Trophoblast cell (in vitro differentiated cells and primary cell): ENCODE measurements at places on chromosomes 4 and X.

- peaks cover 4% of the 10 kb centered on the region for H3K4me1 ChIP-seq
- no peaks in the 10 kb centered on the region for H3K36me3 ChIP-seq
- DNase-seq, result peak; percentile 50
- H3K27ac ChIP-seq, result peak overlapping the region; percentile 60
- no peaks in the 10 kb centered on the region for H3K27me3 ChIP-seq
These were observed 1.1 kb upstream of the PPP3CA start for GRCh38 chr4:101348367-101348827.

DNA sequence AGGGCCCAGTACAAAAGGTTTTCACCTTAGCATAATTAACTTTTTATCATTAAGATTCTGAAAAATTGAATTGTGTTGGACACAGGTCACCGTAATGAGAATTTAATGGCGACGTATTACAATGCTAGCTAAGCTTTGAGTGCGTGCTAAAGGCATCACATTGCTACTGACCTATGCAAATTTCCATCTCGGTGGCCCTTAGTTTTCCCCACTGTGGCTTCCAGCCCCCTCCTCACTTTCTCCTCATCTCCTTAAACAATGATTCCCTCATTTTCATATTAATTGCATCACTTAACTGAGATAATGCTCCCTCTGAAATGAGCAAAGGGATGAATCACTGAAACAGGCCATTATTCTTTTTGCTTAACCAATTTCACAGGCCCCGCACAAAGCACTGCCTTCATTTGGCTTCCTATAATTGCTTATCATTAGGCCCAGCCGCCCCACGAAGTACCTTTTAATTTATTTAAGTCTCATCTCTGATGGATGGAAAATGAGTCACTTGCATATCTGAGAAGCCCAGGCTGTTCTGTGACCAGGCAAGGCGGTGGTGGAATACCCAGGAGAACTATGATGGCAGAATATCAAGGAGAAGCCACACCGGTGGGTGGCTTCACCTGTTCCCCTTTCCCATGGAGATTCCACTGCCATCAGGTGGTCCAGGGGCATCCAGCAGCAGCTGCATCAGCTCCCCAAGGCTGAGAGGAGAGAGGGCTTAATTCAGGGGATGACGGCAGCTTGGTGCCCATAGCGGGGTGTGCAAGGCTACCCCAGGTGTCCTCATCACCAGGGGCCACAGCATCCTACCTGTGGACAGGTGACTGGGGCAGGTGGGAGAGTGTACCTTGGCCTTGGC lies 223.8 kb upstream of the BOD1L1 start:
- no peak overlapping the region for H3K27ac ChIP-seq
- H3K4me3 ChIP-seq, result no peak overlapping the region

- no peaks in the 10 kb centered on the region for H3K36me3 ChIP-seq
- peaks cover 2% of the 10 kb centered on the region for H3K4me1 ChIP-seq
- no peaks in the 10 kb centered on the region for H3K27me3 ChIP-seq
- H3K27ac ChIP-seq, result no peak overlapping the region
These were observed 23.9 kb downstream of the ZFYVE28 start for GRCh38 chr4:2394528-2394927.

DNA sequence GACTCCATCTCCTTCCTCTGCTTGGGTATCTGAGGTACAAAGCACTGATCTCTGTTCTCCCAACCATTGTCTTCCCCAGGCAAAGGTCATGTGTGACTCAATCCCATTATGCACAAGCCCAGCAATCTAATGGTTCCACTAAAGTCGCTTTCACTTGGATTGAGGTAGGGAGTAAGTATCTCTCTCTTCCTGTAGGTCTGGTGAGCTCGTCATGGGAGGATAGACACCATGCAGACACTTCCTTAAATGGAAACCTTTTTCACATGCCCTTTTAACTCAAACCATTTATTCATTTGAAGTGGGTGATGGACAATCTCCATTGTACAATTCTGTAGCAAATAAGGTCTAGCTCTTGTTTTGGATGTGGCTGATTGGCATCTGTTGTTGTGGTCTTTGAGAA lies 245.2 kb upstream of the CLNK start:
- H3K4me3 ChIP-seq, result no peak overlapping the region
- DNase-seq, result no peak
- H3K36me3 ChIP-seq, result no peaks in the 10 kb centered on the region
- no peak overlapping the region for H3K27ac ChIP-seq

DNA sequence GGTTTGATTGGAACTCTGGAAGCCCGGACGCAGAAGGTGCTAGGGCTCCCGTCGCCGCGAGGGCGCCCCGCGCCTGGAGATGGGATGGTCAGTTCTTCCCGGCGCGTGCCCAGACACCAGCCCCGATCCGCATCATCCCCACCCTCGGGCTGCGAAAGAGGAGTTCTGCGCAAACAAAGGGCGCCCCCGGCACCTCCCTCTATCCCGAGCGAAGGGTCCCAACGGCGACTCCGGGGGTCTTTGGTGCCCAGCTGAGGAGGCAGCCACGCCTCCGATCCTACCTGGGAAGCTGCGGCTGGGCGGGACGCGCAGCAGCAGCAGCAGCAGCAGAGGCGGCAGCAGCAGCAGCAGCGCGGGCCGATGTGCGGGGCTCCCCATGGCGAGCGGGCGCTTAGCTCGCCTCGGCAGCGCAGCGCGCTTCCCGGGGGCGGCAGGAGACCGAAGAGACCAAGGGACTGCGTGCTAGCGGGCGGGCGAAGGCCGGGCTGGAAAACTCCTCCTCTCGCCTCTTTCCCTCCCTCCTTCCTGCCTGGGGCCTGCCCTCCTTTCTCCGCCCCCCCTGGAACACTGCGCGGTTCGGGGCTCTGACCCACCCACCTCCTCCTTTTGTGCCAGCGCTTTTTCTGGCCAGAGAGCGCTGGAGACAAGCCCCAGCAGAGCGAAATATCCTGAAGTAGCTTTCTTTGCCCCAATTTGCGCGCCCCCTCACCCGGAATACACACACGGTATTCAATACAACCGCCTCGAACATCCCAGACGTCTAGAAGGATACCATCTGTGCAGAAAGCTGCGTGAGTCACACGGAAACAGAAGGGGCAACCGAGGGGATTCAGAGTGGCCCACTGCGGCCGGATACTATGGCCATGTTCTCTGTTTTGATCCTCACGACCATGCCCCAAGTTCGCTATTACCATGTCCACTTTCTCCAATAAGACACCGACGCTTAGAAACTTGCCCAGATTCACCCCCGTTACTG lies at the start of gene SRPX:
SRPX (minus strand) TSS at position 457 of the 976 bp plus-strand sequence; CDS start at position 378, 79 bp downstream.
- H3K27ac ChIP-seq, result no peak within 1 kb of the TSS
- H3K36me3 ChIP-seq, result no peaks in the 10 kb centered on the region
- H3K4me1 ChIP-seq, result no peaks in the 10 kb centered on the region

- no peak for DNase-seq
- no peak within 1 kb of the TSS for H3K27ac ChIP-seq
- no peaks in the 10 kb centered on the region for H3K27me3 ChIP-seq
These were observed at the start of gene TCEAL5 for GRCh38 chrX:103276581-103277002. TCEAL5 (minus strand) TSS chrX:103276750; CDS start chrX:103274563, 2,187 bp downstream.

GRCh38 chr4:7298619-7299009 lies 106.3 kb downstream of the SORCS2 start:
- H3K36me3 ChIP-seq, result no peaks in the 10 kb centered on the region
- H3K27me3 ChIP-seq, result no peaks in the 10 kb centered on the region
- H3K27ac ChIP-seq, result no peak overlapping the region
- DNase-seq, result no peak
- H3K4me1 ChIP-seq, result no peaks in the 10 kb centered on the region
- H3K4me3 ChIP-seq, result no peak overlapping the region

DNA sequence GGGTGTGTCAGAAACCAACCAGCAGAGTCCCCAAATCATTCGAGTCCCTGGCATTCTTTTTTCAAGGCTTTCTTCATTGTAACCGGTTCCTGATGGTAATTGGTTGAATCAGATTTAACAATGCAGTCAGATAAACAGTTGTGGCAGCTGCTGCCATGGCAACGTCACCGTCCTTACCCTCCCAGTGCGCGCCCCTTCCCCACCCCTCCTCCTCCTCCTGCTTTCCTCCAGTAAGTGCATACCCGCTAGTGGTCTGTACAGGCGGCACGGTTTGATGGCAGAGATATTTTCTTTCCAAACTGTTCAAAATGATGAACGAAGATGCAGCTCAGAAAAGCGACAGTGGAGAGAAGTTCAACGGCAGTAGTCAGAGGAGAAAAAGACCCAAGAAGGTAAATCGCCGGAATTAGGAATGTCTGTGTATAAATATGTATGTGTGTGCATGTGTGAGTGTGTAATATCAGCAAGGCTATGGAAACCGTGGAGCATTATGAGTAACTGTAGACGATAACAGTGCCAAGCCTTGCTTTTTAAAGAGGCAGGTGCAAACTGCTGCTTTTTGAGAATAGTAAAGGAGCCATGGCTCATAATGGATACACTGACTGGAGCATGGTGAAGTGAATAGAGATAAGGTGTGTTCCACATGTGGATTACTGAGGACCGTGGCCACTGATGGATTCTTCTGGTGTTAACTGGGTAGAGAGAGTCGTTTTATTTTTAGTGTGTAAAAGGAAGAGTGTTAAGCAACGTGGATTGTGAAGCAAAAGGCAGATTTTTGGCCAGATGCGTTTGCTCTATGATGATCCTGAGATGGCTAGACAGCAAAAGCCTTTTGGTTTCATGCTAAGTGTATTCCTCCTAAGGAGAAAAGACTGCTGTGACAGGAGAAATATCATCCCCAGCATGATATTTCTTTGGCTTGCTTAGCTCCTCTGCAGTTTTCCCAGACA lies at the start of gene ANK2:
ANK2 (plus strand) TSS at position 233 of the 950 bp plus-strand sequence; CDS start at position 309, 76 bp downstream.
- H3K36me3 ChIP-seq, result no peaks in the 10 kb centered on the region
- H3K27me3 ChIP-seq, result no peaks in the 10 kb centered on the region
- no peak for DNase-seq

- no peaks in the 10 kb centered on the region for H3K27me3 ChIP-seq
- no peak overlapping the region for H3K4me3 ChIP-seq
- no peak overlapping the region for H3K27ac ChIP-seq
- DNase-seq, result no peak
- H3K36me3 ChIP-seq, result no peaks in the 10 kb centered on the region
- no peaks in the 10 kb centered on the region for H3K4me1 ChIP-seq
These were observed 55.8 kb downstream of the ADAMTS3 start for GRCh38 chr4:72513227-72513626.

DNA sequence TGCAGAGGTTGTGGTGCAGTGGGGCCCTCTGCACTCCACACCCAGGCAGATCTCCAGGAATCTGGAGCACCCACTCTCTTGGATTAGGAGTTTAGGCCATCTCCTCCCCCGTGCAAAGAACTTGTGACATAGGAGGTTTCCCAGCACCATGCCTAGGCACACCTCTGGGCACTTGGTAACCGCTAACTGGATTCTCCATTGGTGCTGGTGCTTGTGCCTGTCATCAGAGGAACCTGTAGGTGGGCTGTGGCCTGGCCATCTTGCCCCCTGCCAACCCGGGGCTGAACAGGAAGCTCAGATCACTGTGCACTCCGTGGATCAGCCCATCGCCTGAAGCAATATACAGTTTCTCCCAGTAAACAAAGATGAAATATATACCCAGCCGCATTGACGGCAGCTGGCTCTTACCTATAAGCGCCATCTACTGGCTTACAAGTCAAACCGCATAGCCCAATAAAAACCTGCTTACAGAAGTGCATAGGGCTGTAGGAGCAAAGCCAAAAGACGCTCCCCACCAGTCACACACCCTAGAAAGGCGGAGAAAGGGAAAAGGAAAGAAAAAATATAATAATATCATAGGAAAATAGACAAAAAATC lies 19.1 kb upstream of the TEX13B start:
- H3K27ac ChIP-seq, result no peak overlapping the region
- no peaks in the 10 kb centered on the region for H3K27me3 ChIP-seq
- no peaks in the 10 kb centered on the region for H3K4me1 ChIP-seq
- H3K36me3 ChIP-seq, result no peaks in the 10 kb centered on the region

DNA sequence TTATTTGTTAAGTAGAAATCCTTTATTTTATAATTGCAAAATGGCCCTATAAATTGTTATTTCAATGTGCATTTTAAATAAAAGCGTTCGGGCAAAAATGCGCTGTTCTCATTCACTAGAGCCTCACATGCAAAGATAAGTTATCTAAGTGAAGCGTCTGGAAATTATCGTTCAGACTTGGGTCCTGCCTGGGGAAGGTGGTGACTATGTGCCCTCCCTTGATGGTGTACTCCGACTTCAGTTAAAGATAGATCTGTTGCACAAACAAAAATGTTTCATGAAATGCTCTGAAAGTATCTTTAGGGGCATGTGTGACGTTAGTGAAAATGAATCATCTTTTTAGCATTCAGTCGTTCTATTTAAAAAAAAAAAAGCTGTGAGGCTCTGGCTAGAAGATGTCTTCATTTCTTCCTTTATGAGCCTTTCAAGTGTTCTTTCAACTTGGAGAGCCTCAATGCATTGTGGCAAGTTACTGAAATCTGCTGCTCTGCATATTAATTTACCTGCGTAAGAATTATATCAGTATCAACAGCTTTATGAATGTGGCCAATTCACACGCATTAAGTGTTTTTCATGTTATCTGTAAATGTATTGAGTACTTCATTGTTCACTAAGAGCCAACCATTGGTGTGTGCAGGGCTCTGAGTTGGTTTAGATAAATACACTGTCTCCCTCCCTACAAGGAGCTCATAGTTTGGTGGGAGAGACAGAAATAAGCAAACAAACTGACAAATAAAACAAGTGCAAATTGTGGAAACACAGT lies 83.0 kb downstream of the AFF1 start:
- H3K36me3 ChIP-seq, result no peaks in the 10 kb centered on the region
- no peaks in the 10 kb centered on the region for H3K27me3 ChIP-seq
- no peak overlapping the region for H3K4me3 ChIP-seq
- H3K4me1 ChIP-seq, result no peaks in the 10 kb centered on the region
- DNase-seq, result peak; percentile 77
- no peak overlapping the region for H3K27ac ChIP-seq

GRCh38 chr4:26349496-26349895 lies 28.7 kb downstream of the RBPJ start:
- no peak overlapping the region for H3K4me3 ChIP-seq
- H3K27me3 ChIP-seq, result no peaks in the 10 kb centered on the region
- no peaks in the 10 kb centered on the region for H3K4me1 ChIP-seq
- no peak for DNase-seq
- H3K27ac ChIP-seq, result no peak overlapping the region

- no peaks in the 10 kb centered on the region for H3K36me3 ChIP-seq
- peaks cover 4% of the 10 kb centered on the region for H3K4me1 ChIP-seq
- H3K27me3 ChIP-seq, result no peaks in the 10 kb centered on the region
- H3K4me3 ChIP-seq, result no peak overlapping the region
These were observed 135.4 kb upstream of the DUSP21 start for GRCh38 chrX:44708470-44708869.

DNA sequence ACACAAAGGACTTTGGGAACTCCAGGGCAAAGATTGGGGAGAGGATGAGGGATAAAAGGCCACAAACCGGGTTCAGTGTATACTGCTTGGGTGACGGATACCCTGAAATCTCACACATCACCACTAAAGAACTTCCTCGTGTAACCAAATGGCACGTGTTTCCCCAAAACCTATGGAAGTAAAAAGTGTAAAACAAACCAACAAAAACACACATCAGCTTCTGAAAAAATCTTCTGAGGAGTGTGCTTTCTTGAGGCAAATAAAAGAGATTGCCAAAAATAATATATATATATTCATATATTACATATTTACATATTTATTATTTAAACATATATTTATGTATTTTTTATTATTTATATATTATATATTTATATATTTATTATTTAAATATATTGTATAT lies 3.9 kb downstream of the P2RY8 start:
- no peak overlapping the region for H3K4me3 ChIP-seq
- no peak overlapping the region for H3K27ac ChIP-seq
- no peaks in the 10 kb centered on the region for H3K4me1 ChIP-seq
- no peaks in the 10 kb centered on the region for H3K36me3 ChIP-seq
- H3K27me3 ChIP-seq, result no peaks in the 10 kb centered on the region
- DNase-seq, result no peak
